ENCODE measurements at places on chromosomes 2 and 18.
A peak's percentile ranks its signal among the peaks of the same experiment; 100 is the strongest.

- peak; percentile 40 for DNase-seq
These were observed 185.1 kb downstream of the SCG2 start for GRCh38 chr2:223416815-223417610.

- peak; percentile 65 for DNase-seq
These were observed 182.6 kb upstream of the HAAO start for GRCh38 chr2:42974721-42975717.

DNA sequence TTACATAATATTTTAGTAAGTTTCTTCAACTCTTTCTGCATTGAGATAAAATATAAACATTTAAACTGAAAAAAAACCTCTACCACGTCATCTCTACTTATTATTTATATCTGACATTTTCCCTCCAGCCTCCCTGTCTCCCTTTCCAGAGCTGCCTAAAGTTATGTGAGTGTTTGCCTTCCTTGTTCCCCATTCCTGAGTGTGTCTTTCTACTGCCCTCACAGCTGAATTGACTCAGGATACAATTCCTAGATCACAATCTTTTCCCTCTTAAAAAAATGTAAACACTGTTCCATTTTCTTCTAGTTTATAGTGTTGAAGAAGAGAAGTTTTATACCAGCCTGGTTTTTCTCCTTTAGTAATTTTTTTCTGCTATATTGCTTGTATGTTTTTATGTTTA lies 5.3 kb downstream of the TRPM8 start:
- no peak for DNase-seq

DNA sequence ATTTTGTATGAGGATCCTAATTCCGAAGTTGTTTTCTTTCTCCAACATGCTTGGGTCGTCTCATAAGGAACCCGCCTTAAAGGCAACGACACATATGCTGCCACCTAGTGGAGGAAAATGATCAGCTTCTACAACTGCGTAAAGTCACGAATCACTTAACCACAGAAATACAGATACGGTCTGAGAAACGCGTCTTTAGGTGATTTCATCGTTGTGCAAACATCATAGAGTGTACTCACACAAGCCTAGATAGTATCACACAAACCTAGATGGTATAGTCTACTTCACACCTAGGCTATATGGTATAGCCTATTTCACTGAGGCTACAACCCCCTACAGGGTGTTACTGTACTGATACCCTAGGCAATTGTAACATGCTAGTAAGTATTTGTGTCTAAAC lies 13.1 kb downstream of the GNLY start:
- peak; percentile 85 for DNase-seq

- no peak for DNase-seq
These were observed 592 bp upstream of the CAD start for GRCh38 chr2:27216416-27217137.

DNA sequence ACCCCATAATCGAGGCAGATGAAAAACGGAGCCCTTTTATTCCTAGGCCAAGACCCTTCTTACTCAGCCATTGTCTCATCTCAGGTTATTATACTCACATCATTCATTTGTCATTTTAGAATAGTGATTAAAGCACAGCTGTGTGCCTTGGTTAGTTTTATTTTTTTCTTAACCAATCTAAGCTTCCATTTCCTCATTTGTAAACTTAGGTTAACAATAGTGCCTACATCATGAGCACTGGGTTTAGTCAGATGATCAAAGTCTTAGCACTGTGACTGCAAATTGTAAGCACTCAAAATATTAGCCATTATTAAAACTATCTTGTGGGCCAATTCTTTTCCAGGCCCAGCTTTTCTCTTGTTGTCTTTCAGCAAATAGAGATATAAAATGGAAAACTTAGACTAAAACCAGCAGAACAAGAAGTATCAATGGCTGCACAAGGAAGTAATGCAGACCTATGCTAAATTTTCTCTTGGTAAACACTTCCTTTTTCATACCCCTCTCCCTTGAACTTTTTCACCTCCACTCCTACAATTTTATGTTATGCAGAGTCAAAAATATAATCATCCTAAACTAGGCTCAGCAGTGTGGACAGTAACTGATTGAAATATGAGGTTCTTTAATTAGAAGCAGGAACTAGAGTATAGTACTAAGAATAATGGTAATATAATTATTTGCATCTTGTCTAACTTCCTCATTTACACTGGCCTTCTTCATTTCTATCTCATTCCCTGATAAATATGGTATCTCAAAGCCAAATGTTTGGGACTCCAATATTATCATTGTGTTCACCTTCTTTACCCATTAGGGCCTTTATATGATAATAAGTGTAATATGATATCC lies 21.5 kb upstream of the GALNT3 start:
- no peak for DNase-seq

- DNase-seq, result no peak
These were observed 287.2 kb downstream of the STK39 start for GRCh38 chr2:167960089-167960747.

- DNase-seq, result peak; percentile 61
These were observed 107.9 kb upstream of the IL1R2 start for GRCh38 chr2:101883860-101884259.

- no peak for DNase-seq
These were observed 49.6 kb downstream of the PAX8 start for GRCh38 chr2:113228991-113229716.

DNA sequence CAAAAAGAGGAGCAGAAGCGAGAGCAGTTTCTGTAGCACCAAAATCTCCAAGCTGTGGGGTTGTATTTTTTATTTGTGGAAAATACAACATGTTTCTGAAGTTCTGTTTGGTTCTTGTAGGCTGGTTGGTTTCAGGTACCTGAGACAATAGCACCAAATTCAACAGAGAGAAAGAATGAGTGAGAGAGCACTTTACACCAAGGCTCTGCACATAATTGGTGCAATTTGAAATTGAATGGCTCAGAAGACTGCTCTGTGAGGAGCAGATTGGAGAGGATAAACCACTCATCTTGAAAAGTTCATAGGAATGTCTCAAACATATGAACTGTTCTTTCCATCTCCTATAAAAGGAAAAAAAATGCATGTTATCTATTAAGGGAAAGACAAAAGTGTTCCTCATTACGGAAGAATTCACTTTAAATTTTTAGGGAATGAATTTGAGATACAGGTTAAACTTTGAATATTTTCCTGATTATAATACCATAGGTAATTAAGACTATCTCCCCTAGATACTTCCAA lies 175.1 kb downstream of the ATAD2B start:
- DNase-seq, result no peak
